Midbrain (tissue), 1 donor: ENCODE measurements at places on chromosomes 1 and 21.

DNA sequence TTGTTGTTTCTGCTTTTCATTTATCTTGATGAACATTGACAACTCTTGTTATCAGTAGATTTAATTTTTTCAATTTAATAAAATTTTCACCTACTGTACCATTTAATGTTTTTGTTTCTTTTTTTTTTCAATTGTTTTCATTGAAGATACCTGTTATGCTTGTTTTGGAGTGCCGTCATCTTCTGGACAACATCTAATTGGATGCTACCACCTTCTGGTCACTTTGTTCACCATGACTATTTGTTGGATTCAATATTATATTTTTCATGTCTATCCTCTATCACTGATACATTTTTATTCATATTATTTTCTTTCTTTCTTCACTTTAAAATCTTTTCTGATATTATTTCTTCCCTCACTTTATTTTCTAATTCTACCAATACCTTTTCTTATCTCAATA, 14.0 kb downstream of the KRTAP21-2 start:
- DNase-seq = no peak

GRCh38 chr1:202952818-202953217, 5.3 kb downstream of the ADIPOR1 start:
- DNase-seq = peak; percentile 18

- peak; percentile 40 for DNase-seq
These were observed 72.0 kb upstream of the KCNA3 start for GRCh38 chr1:110746644-110747259.

GRCh38 chr1:226940806-226941067, 643 bp downstream of the COQ8A start:
- no peak for DNase-seq

GRCh38 chr1:109980324-109981003, 4.1 kb upstream of the AHCYL1 start:
- no peak for DNase-seq

- no peak for DNase-seq
These were observed 52.0 kb downstream of the CD2 start for GRCh38 chr1:116806245-116806644.

GRCh38 chr21:26845066-26845758, at the start of gene ADAMTS1:
TSS of gene ADAMTS1 (minus strand) at chr21:26845409. CDS start at chr21:26844954, 455 bp downstream.
- peak; percentile 94 for DNase-seq

DNA sequence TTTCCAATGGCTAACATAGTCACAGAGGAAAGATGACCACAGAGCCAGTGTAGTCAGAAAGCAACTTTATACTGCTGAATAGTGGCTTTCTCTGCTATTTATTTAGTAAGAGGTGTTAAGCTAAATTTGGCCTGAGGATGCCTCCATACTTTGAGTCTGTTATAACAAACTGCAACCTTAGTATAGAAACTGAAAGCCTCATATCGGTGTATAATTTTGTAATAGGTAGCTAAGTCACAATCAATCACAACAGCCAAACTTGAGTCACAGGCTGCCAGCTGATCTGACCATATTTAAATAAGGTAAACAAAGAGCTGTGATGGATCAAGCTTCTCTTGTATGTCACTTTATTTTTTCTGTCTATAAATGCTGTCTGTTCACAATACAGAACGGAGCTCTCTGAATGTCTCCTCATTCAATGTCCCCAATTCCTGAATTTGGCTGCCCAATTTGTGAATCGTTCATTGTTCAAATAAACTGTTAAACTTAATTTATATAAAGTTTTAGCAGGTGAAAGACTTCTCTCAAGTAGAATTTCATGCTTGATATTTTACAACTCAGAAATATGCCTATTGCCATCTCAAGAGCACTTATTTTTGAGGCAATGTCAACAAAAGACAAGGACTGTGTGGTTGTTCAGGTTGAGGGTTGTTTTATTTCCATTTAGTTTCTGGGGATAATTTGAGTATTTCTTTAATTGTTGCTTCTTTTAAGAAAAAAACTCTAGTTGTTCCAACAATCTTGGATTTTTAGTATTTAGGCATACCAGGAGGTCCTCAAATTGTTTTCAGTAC, 339.7 kb upstream of the B3GALT2 start:
- no peak for DNase-seq

GRCh38 chr1:156641761-156642264, at the start of gene BCAN:
TSS of gene BCAN (plus strand) at chr1:156642117. CDS start at chr1:156646055, 3,938 bp downstream.
- DNase-seq = peak; percentile 81

DNA sequence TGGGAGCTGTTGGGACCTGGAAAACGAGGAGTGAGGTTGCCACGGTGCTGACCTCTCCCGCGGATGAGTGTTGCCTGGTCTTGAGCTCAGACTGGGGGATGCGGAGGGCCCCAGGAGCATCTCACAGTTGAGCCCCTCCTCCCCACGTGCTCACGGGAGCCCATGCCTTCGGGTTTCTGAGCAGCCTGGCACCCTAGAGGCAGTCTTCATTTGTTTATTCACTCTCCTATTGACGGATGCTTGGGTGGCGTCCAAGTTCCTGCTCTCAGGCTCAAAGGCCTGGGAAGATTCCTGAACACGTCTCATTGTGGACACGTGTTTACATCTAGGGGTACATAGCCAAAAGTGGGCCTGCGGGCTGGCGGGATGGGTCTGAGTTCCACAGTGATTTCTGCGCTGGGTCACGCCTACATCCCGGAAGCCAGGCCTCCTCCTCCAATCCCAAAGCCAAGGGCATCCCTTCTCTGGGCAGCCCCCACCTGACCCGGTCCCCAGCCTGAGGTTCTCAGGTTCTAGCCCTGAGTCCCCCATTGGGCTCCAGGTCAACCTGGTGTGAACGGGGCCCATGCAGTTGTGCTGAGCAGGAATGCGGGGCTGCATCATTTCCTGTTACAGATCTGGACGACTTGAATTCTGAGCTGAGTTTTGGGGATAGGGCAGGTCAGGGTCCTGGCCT, 14.7 kb downstream of the WNT3A start:
- no peak for DNase-seq

DNA sequence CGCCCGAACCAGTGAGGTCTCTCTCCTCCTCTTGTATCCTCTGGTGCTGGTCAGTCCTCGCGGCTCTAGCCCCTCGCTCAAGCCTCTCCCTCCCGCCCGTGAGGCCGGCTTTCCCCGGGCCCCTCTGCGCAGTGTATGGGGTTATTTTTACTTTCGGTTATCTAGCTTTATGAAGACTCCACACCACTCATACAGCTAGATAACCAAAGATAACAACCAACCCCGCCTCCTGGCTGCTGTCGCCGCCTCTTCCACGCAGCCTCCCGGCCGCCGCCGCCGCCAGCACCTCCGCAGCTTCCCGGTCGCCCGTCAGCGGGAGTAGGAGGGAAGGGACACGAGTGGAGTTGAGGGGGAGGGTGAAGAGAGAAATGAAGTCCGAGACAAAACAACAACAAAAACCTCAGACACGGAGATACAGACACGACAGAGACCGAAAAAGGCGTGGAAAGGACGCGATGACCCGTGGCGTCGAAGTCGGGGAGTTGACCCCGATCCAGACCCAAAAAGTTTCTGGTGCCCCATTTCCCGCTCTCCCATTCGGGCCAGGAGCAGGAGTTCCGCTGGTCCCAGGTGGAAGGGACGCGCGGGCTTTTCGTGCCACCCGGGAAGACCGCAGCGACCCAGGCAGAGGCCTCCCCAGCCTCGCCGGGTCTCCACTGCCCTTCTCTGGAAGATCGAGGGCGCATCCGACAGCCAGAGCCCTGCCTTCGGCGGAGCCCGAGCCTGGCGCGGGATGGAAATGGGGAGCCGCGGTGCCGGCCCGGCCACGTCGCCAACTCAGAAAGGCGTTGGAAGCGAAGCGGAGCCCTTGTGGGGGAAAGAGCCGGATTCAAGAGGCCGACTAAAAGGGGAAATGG, 51.4 kb downstream of the RHBG start:
- DNase-seq = no peak

DNA sequence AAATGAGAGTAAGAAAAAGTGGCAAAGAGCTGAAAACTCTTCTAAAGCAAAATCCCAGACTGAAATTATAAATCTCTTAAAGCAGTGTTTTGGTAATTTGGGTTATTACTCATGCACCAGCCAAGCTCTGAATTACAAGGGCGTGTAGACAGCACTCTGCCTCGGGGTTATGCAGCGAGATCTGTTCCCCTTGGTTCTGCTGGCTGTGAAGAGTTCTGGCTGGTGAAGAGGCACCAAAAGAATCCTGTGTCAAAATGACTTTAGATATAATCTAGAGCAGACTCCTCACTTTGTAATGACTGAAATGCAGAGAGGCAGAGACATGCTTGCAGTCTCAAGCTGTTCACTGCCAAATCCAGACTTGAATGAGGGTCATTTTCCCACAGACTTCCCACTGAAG, 461.8 kb upstream of the CXADR start:
- DNase-seq = no peak

DNA sequence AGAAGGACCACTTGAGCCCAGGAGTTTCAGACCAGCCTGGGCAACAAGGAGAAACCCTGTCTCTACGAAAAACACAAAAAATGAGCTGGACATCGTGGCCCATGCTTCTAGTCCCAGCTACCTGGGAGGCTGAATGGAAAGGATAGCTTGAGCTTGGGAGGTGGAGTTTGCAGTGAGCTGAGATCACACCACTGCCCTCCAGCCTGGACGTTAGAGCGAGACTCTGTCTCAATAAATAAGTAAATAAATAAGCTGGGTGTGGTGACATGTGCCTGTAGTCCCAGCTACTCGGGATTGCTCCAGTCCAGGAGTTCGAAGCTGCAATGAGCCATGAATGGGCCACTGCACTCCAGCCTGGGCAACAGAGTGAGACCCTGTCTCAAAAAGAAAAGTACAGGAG, 3.6 kb downstream of the AKR1A1 start:
- no peak for DNase-seq

DNA sequence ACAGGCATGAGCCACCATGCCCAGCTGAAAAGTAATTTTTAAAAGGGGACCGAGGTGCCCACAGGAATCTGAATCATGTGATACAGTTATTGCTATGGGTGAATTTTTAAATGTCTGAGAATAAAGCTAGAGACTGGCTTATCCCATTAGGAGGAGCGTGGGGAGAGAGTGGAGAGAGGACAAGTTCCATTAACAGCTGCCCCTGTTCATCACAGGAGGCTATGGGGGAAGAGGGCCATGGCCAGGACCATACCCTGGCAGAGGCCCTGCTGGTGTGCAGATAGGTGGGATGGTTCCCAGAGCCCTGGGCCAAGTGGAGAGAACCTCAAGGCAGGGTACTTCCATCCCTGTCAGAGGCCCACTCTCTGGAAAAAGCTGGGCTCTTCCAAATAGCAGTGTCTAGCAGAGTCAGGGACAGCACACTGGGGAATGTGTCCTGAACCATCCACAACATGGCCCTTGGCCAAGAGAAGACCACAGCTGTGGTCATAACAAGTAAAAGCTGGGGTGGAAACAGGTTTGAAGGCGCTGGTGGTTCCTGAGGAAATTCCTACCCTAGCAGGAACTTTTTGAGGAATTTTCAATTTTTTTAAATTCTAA, 13.7 kb upstream of the ZNF691 start:
- DNase-seq = no peak

DNA sequence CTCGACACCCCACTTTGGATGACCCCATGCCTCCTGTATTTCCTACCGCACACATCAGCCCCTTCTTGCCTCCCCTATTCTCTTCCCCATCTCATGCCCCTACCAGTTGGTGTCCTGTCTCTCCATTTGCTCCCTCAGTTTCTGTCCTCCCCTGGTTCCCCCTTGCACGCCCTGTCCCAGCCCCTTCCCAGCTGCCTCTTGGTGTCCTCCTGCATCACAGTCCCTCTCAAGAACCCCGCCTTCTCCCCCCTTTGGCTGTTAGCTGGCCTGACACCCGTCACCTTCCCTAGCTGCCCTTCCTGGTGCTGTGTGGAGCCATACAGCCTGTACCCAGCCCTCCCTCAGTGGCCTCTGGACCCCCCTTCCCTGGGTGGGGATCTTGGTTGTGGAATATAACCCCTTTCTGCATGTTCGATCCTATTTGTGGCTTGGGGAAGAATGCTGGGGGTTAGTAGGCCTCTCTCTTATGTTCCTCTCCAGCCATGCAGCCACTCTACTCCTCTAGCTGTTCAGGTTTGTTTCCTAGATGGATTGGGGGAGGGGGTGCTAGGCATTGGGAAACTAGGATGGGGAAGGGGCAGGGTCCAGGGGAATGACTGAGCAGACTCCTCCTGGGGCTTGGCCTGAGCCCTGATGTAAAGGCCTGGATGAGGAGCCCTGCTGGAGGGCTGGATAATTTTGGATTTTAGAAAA, 41.4 kb upstream of the NFASC start:
- peak; percentile 43 for DNase-seq

- no peak for DNase-seq
These were observed 22.1 kb upstream of the SLC6A9 start for GRCh38 chr1:44053394-44053793.

DNA sequence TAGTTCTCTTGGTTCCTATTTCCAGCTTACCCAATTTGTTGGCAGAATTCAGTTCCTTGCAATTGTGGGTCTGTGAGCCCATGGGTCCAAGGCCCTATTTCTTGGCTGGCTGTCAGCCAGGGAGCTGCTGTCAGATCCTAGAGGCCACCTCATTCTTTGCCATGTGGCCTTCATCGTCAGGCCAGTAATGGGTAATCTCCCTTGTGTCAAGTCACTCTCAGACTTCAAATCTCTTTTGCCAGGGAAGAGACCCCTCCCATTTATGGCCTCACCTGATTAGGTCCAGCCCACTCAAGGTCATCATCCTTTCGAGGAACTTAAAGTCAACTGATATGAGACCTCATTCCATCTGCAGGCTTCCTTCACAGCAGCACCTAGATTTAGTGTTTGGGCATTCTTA, 17.9 kb downstream of the OBSCN start:
- DNase-seq = no peak

- DNase-seq = no peak
These were observed 7.5 kb upstream of the SLC44A5 start for GRCh38 chr1:75618382-75618781.

- DNase-seq = no peak
These were observed 33.6 kb upstream of the DENND1B start for GRCh38 chr1:197808880-197809279.
